GM12864 (cell line): ENCODE measurements at places on chromosomes 5 and 9.

DNA sequence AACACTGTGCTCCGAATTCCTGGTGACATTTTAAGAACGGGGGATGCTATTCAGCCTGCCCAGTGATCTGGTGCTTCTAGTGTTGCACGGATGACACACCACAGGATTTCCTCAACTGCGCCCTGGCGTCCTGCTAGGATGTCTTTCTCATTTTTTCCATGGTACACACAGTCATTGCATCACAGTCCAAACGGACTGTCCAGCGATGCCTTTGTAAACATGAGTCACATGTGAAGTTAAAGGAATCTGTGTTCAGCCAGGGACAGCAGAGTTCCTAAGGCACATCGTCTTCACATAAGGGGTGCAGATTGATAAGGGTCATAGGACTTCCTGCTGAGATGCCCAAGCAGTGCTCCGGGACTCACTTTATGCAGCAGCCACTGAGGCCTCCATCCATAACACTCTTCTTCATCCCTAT, 9.3 kb upstream of the PTPN3 start:
- no peak for DNase-seq

- DNase-seq, result no peak
Observed at GRCh38 chr5:149403923-149404745, 25.0 kb upstream of the IL17B start.

- no peak for DNase-seq
Observed at GRCh38 chr5:168089201-168089887, 202.1 kb upstream of the WWC1 start.

GRCh38 chr5:60810438-60811085, 33.5 kb downstream of the ELOVL7 start:
- no peak for DNase-seq

- DNase-seq, result no peak
Observed at GRCh38 chr9:127122176-127123063, at the start of gene ANGPTL2. Gene ANGPTL2 (minus strand): TSS chr9:127122635. CDS start chr9:127108731, 13,904 bp downstream.

DNA sequence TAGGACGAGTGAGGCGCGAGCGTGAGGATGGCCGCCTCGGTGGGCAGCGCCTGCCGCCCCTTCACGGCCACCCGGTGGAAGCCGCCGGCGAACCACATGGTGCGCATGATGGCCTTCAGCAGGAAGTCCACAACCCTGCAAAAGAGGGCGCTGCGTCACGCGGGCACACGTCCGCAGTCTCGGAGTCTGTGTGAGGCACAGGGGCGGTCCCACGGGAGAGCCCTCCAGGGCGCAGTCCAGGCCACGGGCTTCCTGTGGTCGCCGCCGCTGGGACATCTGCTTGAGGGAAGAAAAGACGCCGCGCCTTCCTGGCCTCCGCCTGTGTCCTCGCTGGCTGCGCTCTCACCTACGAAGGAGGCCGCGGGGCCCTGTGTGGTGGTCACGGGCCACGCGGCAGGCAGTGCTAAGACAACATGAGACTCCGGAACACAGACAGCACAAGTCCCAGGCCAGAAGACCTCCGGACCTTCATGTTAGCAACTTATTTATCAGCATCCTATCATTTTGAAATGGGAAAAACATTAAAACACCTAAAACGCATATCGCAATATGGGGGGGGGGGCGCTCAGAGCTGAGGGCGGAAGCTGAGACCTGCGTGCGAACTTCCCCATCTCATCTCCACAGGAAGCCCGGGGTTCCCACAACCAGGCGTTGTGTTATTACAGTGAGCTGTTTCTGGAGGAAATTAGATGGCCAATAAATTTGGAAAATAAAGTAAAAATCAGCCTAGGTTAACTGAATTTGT, 28.8 kb downstream of the LPCAT1 start:
- no peak for DNase-seq

GRCh38 chr9:26361010-26361409, 531.6 kb downstream of the CAAP1 start:
- no peak for DNase-seq

- no peak for DNase-seq
Observed at GRCh38 chr5:117690612-117691011, 1116.0 kb upstream of the SEMA6A start.

- DNase-seq, result no peak
Observed at GRCh38 chr5:158513490-158514318, 586.0 kb downstream of the EBF1 start.

GRCh38 chr5:55737793-55738192, at the start of gene DDX4:
Gene DDX4 (plus strand): TSS chr5:55738061. CDS start chr5:55738964, 903 bp downstream.
- DNase-seq, result no peak

GRCh38 chr9:75891277-75891741, 836 bp downstream of the PCSK5 start:
- DNase-seq, result no peak

- no peak for DNase-seq
Observed at GRCh38 chr5:33229216-33229615, 211.5 kb upstream of the TARS1 start.

DNA sequence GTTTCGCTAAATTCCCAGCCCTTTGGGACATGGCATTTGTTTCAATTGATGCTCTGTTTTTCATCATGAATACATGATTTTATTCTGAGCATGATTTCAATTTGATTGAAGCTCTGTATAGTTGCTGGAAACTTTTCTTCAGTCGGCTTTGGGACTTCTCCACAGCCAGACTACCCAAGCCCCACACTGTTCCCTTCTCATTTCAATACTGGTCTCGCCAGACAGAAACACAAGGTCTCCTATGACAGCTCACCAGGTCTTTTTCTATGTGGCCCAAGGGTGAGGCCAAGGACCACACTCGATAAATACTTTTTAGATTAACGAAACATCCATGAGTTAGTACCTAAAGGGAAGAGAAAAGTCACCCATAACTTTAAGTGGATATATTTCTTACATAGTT, 132.2 kb downstream of the ARL15 start:
- DNase-seq, result no peak

- DNase-seq, result no peak
Observed at GRCh38 chr9:96348261-96348660, 35.2 kb downstream of the SLC35D2 start.

GRCh38 chr5:109962882-109963603, 273.3 kb downstream of the MAN2A1 start:
- DNase-seq, result no peak

DNA sequence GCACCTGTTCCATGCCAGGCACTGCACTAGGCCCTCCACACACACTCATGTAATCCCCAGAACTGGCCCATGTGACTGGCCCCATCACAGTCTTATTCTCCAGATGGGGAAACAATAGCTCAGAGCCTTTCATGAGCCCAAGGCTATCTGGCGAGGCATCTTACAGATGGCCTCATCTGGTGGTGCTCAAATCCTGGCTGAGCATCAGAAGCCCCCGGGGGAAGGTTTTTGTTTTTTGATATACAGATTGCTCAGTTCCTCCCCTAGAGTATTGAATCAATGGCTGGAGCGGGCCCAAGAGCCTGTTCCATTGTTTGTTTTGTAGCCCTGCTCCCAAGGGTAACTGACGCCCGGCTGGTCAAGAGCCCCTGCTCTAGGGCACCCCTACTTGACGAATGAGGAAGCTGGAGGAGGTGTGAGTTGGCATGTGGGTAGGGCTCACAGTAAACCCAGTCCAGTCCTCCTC, 145.3 kb upstream of the RAPGEF1 start:
- DNase-seq, result no peak

GRCh38 chr9:112086627-112087026, 88.5 kb downstream of the SUSD1 start:
- DNase-seq, result no peak

- no peak for DNase-seq
Observed at GRCh38 chr9:134885001-134885678, 4.5 kb downstream of the FCN2 start.

DNA sequence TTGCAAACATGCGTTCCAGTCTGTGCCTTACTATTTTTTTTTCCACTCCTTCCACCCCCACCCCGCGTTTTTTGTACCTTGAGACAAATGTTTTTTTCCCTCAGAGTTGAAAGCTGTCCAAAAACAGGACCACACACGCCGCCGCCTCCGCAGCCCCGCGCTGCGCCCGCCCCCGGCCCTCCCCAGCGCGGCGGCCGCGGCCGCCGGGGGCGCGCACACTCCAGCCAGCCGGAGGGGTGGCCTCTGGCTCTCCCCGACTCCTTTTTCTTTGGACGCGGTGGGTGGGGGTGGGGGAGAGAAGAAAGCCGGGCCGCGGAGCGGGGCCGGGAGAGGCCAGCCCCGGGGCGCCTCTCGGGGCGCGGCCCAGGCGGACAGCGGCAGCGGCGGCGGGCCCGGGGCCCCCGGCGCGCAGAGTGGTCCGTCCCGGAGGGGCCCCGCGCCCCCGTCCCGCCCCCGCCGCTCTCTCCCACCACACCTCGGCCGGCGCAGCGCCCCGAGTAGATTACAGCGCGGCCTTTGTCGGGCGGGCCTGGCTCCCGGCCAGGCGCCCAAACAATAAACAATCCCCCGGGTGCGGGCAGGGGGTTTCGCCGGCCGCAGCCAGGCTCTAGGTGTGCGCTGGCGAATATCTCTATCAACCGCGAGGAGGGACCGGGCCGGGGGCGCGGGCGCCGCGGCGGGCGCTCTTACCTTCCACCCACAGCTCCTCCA, 10.9 kb downstream of the PTCH1 start:
- no peak for DNase-seq

DNA sequence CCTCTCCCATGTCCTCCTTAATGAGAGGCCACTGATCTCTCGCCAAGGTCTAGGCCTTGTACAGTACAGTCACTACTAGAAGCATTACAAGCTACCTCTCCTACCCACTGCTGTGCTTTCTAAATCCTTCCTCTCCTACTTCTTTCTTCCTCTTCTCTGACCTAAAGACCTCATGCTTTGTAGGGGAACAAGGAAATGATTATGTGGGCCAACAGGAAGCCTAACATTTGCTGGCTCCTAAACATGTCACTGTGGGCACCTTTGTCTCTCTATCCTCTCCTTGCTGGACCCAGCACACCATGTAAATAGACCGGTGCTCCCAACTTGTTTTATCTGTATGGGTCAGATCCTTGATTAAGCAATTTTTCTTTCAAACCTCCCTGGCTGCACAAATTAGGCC, 16.7 kb downstream of the SLC28A3 start:
- DNase-seq, result no peak

DNA sequence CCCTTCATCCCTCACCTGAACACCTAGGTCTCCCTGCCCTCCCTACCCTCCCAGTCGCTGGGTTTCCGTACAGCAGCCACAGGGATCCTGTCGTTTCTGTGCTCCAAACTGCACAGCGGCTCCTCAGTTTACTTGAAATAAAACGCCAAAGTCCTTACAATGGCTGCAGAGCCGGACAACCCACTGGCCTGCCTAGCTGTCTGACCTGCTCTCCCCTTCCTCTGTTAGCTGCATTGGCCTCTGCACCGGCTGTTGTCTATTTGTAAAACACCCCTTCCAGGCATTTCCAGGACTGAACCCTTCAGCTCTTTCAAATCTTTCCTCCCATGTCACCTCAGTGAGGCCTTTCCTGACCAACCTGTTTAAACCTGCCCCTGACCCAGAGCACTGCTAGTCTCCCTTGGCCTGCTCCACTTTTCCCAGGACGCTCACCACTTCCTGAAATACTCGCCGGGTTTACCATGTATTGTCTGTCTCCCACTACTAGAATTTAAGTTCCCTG, 9.1 kb upstream of the MGAT1 start:
- no peak for DNase-seq

DNA sequence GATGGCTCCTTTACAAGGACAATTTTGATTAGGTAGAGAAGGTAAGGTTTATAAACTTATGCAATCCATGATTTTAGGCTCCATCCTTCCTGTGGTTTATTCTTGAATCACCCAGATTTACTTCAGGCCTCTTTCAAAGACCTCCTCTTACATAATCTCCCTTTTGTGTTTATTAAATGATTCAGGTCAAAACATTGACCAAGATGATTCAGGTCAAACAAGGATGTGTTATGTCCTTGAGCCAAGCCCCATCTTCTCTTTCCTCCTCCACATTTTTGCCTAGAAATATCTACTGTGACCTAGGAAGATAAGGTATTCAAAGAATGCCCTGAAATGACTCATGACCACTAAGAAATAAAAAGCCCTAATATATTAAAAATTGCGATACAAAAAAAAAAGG, 31.8 kb upstream of the TLR4 start:
- DNase-seq, result no peak

GRCh38 chr9:116207371-116208111, 54.0 kb downstream of the PAPPA start:
- DNase-seq, result no peak

DNA sequence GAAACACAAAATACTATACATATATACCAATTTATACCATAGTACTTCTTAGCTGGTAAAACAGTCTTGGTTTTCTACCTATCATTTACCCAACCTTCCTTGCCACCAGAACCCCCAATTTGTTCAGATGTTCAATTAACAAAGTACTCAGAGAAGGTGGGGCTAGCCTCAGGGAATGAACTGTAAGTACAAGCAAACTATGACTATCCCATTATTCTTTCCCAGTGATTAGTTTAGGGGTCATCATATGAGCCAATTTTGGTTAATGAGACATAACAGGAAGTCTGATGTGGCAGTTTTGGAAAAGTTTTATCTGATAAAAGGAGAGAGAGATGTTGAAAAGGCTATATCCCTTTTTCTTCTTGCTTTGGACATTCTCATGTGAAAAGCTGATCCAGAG, 125.8 kb downstream of the DTWD2 start:
- DNase-seq, result no peak

- DNase-seq, result no peak
Observed at GRCh38 chr9:130212543-130213297, 40.5 kb downstream of the NCS1 start.

GRCh38 chr5:75510417-75510835, 1.0 kb downstream of the CERT1 start:
- DNase-seq, result no peak

DNA sequence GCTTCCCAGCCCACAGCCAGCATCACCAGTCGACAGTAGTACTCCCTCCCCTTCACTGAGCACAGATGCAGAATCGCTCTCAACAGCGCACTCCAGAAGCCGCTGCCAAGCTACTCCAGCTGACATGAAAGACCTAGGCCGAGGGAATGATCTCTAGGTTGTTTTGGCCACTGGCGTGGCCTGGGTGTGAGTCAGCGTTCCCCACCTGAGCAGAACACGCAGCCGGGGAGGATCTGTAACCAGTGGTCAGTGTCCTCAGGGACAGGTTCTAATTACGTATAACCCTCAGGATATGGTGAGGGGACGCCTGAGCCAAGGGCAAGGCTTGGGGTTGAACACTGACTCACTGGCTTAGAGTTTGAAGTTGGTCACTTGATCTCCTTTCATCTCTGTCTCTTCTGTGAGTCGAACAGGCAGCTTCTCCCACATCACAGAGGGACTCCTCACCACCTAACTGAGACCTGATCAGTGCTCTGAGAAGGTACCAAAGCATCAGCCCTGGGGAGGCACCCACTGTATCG, 76.9 kb upstream of the IL17B start:
- DNase-seq, result no peak
